ENCODE measurements at places on chromosomes 4 and X.

- no peak for DNase-seq
Measured at GRCh38 chr4:154067786-154068185, 278.9 kb upstream of the SFRP2 start.

- DNase-seq: no peak
Measured at GRCh38 chrX:53223068-53223693, 1.8 kb downstream of the KDM5C start.

DNA sequence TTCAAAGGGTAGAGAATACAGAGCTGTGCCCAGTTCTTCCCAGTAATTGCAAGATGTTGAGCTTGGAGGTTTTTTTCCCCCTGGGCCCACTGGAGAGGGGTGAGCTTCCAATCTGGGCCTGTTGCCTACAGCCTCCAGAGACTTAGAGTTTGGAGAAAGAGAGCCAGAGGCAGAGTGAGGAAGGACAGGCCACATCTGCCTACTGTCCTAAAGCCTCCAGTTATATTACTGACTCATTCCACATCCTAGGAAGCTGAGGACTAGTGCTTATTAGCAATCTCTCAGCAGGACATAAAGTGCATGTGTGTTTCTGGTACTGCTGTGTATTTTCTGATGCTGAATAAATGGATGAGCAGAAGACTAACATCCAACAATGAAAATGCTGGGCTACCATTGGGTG is 181.0 kb upstream of the MAMLD1 start:
- no peak for DNase-seq

- no peak for DNase-seq
Measured at GRCh38 chrX:16807976-16808542, 21.8 kb downstream of the TXLNG start.

DNA sequence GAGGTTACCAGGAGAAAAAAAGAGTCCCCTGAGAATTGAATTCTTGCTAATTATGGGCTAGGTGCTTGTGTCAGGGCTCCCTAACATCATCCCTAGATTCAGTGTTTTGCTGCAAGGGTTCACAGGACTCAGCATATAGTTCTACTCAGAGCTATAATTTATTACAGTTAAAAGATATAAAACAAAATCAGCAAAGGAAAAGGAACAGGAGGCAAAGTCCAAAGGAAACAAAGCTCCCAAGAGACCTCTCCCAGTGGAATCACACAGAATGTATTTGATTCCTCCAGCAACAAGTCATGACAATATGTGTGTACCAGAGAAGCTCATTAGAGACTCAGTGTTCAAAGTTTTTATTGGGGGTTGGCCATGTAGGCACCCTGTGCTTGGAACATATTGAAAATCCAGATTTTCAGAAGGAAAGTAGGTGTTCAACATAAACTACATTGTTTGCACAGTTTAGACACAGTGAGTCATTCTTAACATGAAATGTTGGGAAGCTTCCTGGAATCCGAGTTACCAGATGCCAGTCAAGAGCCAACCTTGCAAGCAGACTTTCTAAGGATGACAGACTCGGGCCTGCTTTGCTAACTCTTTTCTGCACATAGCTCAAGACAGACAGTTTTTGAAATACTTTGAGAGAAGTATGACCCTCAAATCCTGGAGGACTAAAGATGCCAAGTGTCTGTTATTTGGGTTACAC is 311.3 kb upstream of the EMCN start:
- no peak for DNase-seq

DNA sequence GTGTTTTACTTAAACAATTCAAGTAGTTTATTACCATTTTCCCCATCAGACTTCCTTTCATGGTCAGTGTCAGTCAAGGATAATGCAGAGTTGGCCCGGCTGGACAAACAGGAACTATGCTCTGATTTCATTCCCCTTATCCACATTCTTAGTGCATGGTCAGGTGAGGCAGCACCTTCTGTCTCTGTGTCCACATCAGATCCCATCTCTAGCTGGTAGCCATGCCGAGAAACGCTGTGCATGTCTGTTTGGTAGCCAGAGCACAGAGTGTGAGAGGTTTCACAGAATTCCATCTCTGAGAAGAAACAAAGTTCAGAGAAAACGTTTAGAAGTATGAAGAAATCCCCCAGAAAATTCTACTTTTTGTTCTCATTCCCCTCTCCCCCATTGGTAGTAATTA is 423.7 kb upstream of the TEX13C start:
- DNase-seq: no peak

DNA sequence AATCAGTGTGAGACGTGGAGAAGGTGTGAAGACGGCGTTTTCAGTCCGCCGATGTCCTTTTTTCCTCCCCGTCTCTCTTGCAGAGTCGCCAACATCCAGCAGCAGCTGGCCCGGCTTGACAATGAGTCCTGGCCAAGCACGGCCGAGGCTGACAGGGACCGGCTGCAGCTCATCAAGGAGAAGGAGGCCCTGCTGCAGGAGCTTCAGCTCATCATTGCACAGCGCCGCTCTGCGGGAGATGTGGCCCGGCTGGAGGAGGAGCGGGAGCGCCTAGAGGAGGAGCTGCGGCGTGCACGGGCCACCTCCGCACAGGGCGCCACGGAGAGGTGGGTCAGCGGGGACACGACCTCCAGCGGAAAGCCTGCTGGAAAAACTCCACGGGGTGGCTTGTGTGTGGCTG is 47.1 kb upstream of the CLCN4 start:
- DNase-seq: no peak

- DNase-seq: no peak
Measured at GRCh38 chrX:148371291-148371690, 129.1 kb upstream of the AFF2 start.

DNA sequence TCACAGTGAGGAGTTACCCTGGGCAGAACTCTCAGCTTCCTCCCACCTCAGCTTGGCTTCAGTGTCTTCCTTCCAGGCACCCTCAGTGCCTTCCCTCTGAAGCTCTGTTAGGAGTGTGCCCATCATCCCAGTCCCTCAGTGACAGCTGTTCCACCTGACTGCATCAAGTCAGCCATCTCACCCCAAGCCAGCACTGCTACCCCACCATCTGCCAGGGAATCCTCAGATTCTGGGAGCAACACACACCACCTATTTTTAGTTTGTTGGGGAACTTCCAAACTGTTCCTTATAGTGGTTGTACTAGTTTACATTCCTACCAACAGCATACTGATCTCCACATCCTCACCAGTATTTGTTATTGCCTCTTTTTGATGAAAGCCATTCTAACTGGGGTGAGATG is 182.9 kb downstream of the RELL1 start:
- no peak for DNase-seq

DNA sequence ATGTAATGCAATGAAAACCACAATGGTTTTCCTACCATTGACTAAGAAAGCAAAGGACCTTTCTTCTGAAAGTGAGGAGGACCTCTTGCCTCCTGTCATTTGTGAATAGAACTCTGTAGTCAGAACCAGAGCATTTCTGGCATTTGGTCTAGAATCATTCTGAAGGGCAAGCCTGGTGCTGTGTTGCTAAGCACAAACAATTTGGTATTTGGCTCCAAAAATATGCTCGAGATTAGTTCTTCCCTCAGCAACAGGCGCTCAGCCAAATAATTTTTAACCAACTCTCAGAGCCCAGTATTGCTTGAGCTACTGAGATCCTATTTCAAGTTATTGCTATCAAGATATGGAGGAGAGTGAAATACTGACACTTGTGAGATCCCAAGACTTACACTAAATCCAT is 71.0 kb downstream of the SNCA start:
- no peak for DNase-seq

- no peak for DNase-seq
Measured at GRCh38 chrX:4762196-4762595, 1048.7 kb upstream of the PRKX start.

- DNase-seq: no peak
Measured at GRCh38 chrX:54172455-54172854, 10.6 kb downstream of the FAM120C start.

- DNase-seq: no peak
Measured at GRCh38 chr4:182208526-182209050, 34.6 kb upstream of the TENM3 start.

GRCh38 chrX:104255465-104255864 is 732 bp upstream of the ESX1 start:
- no peak for DNase-seq

GRCh38 chr4:143270256-143270838 is 66.3 kb upstream of the GAB1 start:
- no peak for DNase-seq

DNA sequence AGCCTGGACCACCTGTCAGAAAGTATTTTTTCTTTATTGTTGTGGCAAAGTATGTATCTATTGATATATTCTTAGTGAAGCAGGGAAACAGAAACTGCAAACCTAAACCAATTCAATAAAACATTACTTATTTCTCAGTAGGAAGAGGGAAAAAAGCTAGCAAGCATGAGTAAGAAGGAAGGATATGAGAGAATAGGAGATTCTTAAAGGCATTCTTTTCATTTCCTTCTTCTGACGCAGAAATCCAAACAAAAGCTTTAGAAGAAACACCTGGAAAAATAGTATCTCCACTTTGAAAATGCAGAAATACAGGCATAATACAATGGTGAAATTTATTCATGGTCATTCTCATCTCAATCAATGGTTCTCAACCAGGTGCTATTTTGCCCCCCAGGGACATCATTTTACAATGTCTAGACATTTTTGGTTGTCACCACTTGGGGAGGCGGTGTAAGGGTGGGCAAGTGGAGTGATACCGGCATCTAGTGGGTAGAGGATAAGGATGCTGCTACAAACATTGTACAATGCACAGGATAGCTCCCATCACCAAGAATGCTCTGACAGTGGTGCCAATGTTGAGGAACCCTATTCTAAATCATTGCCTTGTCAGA is 21.7 kb upstream of the ATXN3L start:
- no peak for DNase-seq

DNA sequence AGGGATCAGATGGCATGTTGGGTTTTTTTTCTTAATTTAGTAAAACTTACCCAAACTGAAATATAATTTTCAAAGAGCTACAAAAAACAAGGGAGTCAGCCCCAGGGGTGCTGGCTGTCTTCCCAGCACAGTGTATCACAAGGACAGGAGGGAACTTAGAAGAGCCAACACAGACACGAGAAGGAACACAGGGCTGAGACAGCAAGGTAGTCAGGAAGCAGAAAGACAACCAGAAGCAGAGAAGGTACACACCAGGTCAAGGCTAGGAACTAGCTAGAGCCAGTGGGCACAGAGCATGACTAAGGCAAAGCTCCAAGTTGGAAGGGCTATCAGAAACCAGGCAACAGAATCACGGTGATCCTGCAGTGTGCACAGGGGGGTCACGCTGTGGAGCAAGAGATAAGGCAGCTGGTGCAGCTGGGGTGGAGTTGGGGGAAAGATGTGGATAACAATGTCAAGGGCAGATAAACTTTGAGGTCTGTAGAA is 168.7 kb downstream of the NR3C2 start:
- no peak for DNase-seq

GRCh38 chrX:116409219-116409618 is 27.2 kb upstream of the SLC6A14 start:
- no peak for DNase-seq

GRCh38 chrX:44099366-44099765 is 126.2 kb upstream of the NDP start:
- DNase-seq: no peak

GRCh38 chr4:148090503-148091476 is 351.4 kb downstream of the NR3C2 start:
- DNase-seq: no peak

DNA sequence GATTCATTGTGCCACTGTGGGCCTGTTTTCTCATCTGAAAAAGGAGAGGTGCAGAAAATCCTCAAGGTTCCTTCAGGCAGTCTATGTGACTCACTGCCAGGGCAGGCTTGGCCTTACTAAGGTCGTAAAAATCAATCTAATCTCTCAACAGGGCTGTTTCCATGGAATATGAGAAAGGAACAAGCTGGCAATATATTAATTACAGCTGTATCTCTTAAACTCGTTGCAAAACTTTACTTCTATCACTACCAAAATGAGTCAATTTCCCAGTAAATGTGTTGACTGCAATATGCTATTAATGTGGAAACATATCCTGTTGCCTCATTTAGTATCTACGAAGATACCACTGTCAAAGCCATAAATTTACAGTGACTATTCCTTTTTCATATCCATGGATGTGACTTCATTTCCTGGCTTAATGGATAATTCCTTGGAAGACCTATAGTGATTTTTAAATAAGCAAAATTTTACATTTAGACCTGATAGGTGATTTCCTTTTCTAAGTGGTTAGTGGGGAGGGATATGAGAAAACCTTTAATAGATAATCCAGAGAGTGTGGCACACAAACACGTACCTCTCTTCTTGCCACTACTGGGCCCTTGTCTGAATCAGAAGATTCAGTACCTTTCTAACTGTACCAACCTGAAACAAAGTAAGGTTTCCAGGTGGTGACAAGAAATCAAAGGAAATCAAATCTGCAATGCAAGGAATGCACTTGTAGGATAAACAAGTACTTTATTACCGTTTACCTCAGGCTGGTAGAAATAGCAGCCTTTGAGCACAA is 127.4 kb upstream of the FTHL17 start:
- DNase-seq: no peak

- no peak for DNase-seq
Measured at GRCh38 chrX:136094962-136095361, 52.4 kb upstream of the FHL1 start.

DNA sequence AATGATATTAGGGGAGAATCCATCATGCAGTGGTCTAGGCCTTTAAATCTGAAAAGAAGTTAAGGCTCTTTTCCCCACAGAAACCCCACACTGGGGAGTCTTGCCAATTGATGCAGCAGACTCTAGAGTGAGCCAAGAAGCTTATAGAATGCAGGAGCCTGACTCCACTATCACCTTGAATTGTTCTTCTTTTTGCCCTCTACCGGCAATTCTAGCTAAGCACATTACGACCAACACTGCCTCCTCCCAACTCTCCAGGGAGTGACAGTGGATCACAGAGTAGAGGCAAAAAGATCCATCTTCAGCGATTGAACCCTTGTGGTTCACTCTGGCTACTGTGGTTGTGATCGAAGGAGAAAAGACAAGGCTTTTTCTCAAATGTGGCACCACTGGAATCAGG is 331.5 kb downstream of the NKX6-1 start:
- no peak for DNase-seq

GRCh38 chr4:11799196-11799595 is 370.5 kb upstream of the HS3ST1 start:
- no peak for DNase-seq

DNA sequence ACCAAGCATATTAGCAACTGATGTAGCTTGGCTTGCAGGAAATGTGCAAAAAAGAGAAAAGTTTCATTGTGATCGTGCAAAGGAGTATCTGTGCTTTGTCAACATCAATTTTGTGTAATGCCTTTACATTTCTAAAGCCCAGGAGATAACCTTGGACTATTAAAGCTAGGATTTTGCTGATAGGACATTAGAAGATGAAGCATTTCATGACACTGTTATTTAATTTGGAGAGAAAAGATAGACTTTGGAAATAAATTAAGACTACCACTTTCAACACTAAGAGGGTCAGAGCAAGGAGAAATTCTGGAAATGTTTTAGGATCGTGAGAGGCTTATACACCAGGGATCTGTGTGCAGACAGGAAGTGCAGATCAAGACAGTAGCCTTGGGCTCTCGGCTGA is 120.6 kb upstream of the MID1 start:
- no peak for DNase-seq

- no peak for DNase-seq
Measured at GRCh38 chr4:80540785-80541469, 205.4 kb downstream of the CFAP299 start.
